ENCODE measurements at places on chromosomes 4 and X. TPM values are rescaled to one million over a fixed set of nuclear protein-coding genes. Genes with fewer than 3 reads are reported as not detected.

GRCh38 chr4:110492522-110492921, 16.6 kb downstream of the ENPEP start:
- DNase-seq = no peak

GRCh38 chr4:79042079-79042674, 102.9 kb upstream of the PAQR3 start:
- no peak for DNase-seq

- no peak for DNase-seq
These were observed 107.7 kb downstream of the FAM53A start for GRCh38 chr4:1576304-1576960.

GRCh38 chr4:77800077-77800476, 19.1 kb downstream of the CNOT6L start:
- DNase-seq = no peak

GRCh38 chr4:85747882-85748491, 273.0 kb downstream of the ARHGAP24 start:
- no peak for DNase-seq

DNA sequence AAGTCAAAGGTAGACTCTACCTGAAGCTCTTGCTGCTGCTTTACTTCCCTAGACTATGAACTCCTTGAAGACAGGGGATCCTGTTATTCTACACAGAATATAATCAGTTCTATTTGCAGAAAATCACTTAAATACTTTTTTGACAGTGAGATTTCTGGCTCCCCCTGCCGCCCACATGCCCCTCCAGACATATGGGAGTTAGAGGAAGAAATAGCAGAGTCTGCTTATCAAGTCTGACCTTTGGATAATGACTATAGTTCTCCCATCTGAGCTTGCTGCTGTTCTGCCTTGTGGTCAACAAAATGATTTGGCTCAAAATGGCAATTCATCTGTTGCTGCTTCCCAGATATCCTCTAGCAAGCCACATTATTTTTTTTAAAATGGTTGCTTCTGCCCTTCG, 101.1 kb downstream of the ENOX2 start:
- no peak for DNase-seq

DNA sequence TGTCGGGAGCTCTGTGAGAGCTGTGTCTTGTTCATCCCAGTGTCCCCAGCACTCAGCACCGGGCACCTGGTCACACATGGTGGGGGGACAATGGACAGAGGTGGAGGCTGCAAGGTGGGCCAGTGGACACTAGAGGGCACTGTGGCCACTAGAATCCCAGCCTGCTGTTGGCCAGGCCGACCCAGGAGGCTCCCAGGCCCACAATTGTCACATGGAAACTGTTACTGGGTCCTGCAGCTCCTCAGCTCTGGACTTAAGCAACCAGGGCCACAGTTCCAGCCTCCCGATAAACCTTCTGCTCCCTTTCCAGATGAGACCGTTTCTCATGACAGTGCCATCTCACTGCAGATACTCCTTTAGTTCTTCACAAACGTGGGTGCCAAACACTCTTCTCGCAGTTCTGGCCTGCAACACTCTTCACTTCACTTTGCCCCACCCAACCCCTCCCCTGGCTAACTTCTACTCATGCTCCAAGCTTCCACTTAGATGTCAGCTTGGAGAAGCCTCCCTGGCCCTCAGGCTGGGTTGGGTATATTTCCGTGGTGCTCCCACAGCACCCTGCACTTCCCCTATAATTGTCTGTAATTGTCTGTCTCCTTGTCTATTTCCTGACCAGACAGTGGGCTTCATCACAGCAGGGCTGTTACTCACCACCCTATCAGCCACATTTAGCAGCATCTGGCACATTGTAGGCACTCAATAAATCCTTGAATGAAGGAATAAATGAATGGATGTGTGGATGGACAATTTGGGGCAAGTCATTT, 3.5 kb upstream of the IQSEC2 start:
- DNase-seq = peak; percentile 70

DNA sequence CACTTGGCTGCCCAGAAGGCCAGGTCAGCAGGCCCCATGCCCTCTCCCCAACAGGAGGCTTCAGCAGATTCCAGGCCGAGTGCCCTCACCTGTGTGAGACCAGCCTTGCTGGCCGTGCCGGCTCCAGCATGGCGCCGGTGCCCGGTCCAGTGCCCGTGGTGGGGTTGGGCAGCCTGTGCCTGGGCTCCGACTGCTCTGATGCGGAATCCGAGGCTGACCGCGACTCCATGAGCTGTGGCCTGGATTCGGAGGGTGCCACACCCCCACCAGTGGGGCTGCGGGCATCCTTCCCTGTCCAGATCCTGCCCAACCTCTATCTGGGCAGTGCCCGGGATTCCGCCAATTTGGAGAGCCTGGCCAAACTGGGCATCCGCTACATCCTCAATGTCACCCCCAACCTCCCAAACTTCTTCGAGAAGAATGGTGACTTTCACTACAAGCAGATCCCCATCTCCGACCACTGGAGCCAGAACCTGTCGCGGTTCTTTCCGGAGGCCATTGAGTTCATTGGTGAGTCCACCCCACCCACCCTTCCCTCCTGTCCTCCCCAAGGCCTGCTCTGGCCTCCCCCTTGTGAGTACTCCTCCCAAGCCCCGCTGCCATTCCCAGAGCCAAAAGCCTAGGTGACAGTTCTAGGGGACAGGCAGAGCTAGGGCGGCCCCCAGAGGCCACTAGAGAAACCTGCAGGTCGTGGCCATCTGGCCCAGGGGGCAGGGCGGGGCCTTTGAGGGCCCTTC, 2.3 kb downstream of the DUSP9 start:
- DNase-seq = no peak

DNA sequence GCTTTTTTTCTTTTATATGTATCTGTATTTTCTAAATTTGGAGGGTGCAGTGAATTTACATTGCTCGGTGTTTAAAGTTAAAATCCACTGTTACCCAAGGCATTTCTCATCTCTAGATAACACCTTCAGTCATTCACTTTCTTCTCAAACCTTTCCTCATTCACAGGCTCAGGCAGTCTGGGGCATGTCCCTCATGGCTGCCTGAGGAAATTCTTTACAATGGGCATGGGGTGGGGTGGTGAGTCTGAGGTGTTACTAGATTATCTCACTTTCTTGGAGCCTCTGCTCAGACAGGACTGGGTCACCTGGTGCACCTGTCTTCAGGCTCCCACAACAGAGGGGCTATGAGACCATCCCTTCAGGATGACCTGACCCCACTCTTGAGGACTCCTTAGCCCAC, 17.4 kb downstream of the CCDC149 start:
- DNase-seq = no peak

DNA sequence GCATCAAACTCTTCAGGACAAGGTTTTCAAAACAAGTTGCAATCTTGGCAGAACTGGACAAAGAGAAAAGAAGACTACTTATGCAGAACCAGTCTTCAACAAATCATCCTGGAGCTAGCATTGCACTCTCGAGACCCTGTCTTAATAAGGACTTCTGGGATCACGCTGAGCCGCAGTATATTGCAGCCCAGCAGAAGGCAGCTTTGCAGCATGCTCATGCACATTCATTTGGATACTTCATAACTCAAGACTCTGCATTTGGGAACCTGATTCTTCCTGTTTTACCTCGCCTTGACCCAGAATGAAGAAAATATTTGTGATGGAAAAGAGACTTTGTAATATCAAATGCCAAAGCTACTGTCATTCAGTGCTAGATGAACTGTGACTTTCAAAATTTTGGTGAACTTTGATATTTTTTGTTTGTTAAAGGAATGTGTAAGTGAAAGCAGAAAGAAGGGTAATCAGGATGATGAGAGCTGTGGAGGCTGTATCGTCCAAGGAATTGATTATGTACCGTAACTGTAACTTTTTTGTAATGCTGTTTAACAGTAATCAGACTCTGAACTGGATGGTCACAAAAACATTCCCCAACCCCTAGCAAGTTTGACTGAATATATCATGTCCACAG, 27.2 kb downstream of the HSPA4L start:
- DNase-seq = no peak

DNA sequence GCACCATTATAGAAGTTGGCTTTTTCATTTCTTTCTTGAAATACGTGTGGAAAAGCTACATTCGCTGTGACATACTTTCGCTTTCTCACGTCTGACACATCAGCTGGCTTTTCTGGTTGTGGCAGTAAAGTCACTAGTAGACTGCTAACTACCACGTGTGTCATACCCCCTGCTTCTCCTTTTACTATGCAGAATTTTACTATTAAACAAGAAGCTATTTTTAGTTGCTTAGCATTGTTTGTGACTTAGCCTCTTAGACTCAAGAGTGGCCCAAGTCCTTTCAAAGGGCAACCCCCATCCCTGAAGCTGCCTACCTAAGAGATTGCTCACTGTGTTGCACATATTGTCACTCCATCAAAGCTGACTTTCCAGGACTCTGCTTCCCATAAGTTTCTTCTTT, 2.1 kb upstream of the IL2 start:
- DNase-seq = no peak

GRCh38 chrX:123138473-123138872, 45.6 kb upstream of the GRIA3 start:
- no peak for DNase-seq

DNA sequence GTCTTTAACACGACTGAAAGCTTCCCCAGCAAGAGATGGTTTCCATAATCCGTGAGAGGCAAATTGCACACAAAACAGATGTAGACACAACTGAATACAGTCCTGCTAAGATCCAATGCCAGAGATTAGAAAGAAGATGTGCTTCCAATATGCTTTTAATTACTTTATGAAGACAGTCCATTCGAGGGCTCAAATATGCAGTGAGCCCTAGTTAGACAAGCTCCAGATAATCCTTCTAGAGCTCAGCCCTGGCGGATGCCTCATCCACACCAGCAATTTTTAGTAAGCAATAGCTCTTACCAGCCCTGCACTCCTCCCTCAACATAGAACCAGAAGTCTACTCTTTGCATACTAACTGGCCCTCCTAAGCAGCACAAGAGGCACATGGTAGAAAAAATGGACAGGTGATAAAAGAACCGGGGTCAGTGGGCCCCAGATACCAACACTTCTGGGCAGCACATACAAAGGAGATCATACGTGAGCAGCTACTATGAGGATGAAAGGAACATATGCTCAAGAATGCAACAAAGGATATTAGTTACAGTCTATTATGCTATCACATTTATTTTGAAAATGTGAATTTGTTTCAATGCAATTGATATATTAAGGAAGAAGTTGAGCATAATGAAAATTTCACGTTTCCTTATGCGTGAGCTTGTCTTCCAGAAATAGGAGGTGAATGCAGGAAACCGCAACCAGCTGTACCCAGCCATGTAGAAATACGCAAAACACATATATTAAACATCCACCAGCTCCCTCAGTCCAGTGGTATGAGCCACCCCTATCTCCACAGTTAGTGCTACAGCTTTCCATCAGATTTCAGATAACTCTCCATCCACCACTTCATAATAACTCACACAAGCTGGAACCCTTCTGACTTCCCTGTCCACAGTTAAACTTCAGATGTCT, 34.3 kb downstream of the GPC4 start:
- DNase-seq = no peak

DNA sequence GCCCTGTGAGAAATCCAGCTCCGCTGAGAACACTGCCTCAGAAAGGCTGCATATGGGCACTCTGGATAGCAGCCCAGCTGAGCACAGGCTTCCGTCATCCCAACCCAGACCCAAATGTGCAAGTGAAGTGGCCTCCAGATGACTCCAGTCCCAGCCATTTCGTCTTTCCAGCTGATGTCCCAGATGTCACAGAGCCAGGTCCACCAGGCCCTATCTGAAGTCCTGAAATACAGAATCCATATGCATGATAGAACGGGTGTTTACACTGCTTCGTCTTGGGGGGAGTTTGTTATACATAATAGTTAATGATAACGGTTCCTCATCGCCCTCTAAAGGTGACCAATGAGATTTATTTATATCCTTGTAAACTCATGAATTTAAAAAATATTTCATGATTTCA, 72.6 kb upstream of the TRIM2 start:
- no peak for DNase-seq

DNA sequence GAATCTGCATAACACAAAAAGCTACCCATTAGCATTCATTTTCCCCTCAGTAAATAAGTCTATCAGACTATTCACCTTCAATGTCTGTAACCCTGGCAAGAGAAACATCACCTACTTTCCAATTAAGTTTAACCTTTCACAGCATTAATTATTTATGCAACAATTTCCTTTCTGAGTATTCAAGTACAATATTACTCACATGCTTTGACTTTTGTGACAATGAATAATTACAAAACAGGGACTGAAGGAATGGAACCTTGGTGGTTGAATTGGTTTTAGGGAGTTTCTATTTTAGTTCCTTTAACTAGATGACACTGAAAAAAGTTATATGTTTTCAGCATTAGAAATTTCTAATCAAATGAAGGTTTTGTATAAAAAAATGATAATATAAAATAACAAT, 932.3 kb upstream of the EPHA5 start:
- no peak for DNase-seq

GRCh38 chr4:17968721-17969120, 52.8 kb downstream of the LCORL start:
- DNase-seq = no peak

- DNase-seq = no peak
These were observed 11.8 kb upstream of the CD40LG start for GRCh38 chrX:136636121-136636520.

DNA sequence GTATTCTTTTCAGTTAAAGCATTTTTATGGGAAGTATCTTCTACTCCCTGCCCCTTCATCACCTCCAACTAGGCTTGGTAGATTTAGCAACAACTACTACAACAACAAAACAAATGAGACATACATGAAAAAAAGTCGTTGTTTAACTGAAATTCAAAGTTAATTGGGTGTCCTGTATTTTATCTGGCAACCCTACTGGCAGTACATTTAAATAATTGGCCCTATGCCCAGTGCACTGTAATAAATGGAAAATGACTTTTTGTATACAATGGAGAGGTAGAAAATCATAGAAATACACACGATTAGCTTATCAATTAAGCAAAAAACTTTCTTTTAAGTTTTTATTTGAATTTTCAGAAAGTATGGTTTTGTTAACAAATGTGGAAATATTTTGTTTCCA, 21.4 kb upstream of the CLGN start:
- DNase-seq = no peak

- no peak for DNase-seq
These were observed 83.1 kb downstream of the DLG3 start for GRCh38 chrX:70527610-70528345.

GRCh38 chr4:98319021-98319420, 57.8 kb downstream of the RAP1GDS1 start:
- DNase-seq = no peak

- DNase-seq = no peak
These were observed 122.5 kb downstream of the UCHL1 start for GRCh38 chr4:41379230-41379629.

- no peak for DNase-seq
These were observed 73.6 kb downstream of the GABRB1 start for GRCh38 chr4:47104986-47105385.

CT45A2 gene
- not detected for total RNA-seq

ETDB gene
- total RNA-seq = not detected

BMP3 gene
- total RNA-seq = 27.0 TPM

MAMLD1 gene
- 0.76 TPM for total RNA-seq

NPY1R gene
- total RNA-seq = 4.9 TPM

SERTM2 gene
- 0.20 TPM for total RNA-seq

WDR13 gene
- total RNA-seq = 126 TPM

CDKL2 gene
- total RNA-seq = 1.1 TPM

MAPK10 gene
- total RNA-seq = 3.4 TPM

LANCL3 gene
- total RNA-seq = 4.6 TPM

PLAC1 gene
- total RNA-seq = not detected

MAP7D2 gene
- 1.6 TPM for total RNA-seq

F11 gene
- 0.45 TPM for total RNA-seq

KDM5C gene
- 110 TPM for total RNA-seq

PABPC5 gene
- 0.31 TPM for total RNA-seq

CHIC2 gene
- 19.2 TPM for total RNA-seq

ENPP6 gene
- 0.24 TPM for total RNA-seq

SSX4 gene
- total RNA-seq = not detected

LAMP2 gene
- total RNA-seq = 72.2 TPM

Data from left colon (tissue), 2 donors.